ENCODE measurements at places on chromosomes 16 and 17. TPM values are rescaled to one million over a fixed set of nuclear protein-coding genes. Genes with fewer than 3 reads are reported as not detected.

GRCh38 chr17:64264891-64265290, 1.8 kb upstream of the TEX2 start:
- no peak for DNase-seq

TMEM235 gene
- polyA plus RNA-seq = not detected

DNA sequence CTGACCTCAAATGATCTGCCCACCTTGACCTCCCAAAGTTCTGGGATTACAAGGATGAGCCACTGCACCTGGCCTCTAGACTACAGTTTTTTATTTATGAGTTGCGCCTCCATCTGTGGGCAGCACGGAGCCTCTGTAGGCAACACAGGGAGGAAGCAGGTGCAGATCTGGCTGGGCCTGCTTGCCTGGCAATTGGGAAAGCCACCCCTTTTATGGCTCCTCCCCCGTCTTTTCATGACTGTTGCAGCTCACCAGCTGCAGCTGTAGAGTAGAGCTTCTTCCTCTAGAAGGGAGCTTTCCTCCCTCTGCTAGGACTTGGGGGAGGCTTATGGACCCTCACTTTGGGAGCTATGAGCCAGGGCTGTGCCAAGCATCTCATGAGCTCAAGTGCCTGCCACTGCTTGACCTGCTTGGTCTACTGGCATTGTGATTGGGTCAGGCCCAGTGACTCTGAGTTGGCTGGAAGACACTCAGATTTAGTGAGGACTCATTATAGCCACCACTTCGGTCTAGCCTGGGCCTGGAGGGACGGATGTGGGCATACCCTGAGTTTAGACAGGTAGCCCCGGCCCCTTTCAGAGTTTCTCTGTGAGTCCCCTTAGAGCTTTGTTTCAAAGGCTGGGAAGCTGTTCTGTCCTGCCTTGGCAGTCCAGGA, 6.9 kb upstream of the SLC7A6 start:
- no peak for DNase-seq

- DNase-seq = no peak
Measured at GRCh38 chr17:17691468-17692263, 10.4 kb downstream of the RAI1 start.

NPTX1 gene
- 2.3 TPM for polyA plus RNA-seq

KDM6B gene
- 17.3 TPM for polyA plus RNA-seq

DNA sequence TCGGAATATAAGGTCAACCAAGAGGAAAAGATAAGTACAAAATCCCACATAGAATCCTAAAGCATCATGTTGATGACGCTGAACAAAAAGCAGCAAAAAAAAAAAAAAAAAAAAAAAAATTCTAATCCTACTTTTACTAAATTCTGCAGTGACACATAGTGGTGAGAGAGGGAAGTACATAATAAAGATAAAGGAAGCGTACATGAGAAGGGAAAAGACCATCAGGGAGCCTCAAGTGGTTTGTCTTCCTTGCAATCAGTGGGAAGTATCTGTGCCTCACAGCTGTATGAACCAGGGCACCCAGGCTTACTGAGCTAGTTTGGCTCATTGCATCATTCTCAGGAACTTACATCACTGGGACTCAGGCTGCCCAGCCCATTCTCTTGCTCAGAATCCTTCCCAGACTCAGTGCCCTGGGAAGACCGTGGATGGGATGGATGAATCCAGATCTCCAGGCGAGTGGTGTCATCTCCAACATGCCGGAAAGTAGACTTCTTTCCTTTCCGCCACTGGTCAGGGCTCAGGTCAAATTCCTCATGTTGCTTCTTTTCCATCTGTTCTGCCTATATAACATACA, 21.2 kb downstream of the SMG6 start:
- no peak for DNase-seq
